ENCODE measurements at places on chromosomes 3 and 15.

DNA sequence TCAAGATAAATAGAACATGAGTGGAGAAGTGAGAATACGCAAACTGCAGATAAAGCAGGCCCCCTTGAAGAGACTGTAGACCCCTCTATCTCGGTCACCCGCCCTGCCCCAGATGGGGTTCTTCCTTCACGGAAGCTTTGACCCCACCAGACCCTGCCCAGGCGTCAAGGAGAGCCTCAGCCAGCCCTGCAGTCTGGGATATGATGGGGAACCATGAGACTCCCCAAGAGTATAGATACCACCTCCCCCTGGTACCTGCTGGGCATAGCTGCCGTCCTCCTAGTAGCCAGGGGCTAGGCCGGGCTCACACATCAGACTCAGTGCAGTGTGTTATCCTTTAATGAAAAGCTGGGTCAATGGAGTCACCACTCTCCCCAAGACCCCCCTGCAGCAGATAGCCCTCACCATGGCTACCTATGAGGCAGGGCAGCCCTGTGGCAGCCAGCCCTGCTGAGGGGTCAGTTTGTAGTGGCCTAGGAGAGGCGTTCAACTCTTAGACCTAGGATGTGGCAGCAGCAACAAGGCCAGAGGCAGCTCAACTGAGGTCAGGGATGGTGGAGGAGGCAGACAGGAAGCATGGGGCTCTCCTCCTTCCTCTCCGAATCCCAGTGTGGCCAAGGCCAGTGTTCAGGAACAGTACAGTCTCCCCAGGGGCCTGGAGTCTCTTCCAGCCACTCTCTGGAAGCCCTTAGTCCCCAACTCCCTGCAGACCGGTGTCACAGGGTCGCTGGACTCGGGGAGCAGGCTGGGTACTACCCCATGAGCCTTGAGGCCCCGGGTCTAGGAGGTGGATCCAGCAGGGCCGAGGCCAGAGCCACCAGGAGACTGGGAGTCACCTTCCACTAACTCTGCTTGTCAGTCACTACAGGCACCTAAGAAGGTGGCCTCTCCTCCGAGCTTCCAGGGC lies 26.1 kb downstream of the PLXNB1 start:
- no peak for DNase-seq

GRCh38 chr15:39345176-39345575 lies 235.7 kb upstream of the THBS1 start:
- DNase-seq: no peak

DNA sequence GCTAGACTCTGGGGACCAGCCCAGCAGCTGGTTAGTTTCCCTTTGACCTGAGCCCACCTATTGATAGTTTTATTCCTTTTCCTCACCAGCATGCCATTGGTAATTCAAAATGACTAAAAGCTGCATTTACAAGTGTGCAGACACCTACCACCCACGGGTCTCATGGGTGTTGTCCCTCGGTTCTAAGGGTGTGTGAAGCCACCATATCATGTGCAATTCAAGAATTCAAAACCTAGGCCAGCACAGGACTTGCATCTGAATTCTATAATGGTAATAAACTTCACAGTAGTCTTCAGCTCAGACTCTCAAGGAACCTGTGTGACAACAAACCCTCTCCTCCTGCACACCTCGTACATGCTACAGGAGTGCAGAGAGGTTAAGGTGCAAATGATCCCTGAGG lies 55.3 kb downstream of the NTRK3 start:
- DNase-seq: no peak

DNA sequence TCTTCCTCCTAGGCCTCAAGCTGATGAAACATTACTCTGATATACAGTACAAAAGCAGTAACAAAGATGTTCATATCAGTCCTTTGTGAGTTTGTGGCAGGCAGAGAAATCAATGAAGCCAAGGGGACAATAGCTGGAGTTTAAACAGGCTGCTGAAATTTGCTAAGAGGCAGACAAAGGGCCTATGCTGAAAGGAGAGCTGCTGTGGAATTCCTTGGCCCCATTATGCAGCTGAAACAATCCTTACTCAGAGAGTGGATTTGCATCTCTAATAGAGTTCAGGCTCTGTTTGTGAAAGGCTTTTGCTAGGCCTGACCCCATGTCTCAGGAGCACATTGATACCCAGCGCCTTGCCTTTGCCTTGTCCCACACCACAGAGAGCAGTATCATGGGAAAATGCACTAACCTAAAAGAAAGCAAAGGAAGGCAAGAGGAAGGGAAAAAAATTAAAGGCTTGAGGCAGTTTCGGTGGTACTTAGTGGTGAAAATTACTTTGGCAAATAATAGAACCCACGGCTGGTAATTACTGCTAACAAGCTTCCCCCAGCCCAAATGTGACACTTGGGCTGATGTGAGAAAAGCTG lies 195.0 kb upstream of the EPHA3 start:
- DNase-seq: no peak

- DNase-seq: no peak
These were observed 5.5 kb downstream of the TMEM266 start for GRCh38 chr15:76065245-76065644.

DNA sequence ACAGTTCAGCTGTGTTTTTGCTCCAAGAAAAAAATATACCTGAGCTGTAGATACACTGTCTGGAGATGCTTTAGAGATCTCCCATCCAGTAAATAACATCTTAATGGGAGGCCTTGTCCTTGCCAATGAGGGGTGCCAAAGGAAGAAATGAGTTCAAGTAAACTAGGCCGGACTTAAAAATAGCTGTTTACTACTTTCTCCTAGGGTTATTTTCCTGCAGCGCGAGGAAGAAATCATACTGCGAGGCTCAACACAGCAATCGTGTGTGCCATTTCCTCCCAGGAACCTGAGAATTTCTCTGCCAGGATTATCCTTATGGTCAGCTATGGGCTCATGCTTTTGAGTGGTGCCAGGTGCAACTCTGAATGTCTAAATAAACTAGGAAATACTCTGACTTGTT lies 71.9 kb downstream of the CMTM8 start:
- no peak for DNase-seq

DNA sequence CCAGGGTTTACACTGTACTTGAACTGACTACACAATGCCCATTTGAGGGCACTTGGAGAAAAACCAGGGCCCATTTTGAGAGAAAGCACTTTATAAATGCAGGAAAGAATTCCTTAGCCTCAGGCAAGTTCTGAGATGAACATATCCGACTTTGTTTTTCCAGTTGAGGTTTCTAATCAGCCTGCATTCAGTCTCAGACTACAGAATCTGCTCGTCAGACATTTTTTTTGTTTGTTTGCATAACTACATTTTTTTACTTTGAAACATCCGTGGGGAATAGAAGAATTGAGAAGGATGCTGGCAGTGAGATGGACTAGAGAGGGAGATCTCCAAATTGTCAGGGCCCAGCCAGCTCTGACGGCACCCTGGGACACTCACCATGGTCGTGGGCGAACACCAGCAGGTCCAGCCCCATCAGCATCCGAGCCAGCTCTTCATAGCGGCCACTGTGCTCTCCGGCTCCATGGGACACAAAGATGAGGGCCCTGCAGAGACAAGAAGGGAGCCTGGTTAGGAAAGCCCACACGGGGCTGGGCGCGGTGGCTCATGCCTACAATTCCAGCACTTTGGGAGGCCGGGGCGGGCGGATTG lies 40.8 kb downstream of the MGLL start:
- DNase-seq: no peak

- no peak for DNase-seq
These were observed 12.6 kb upstream of the BAHD1 start for GRCh38 chr15:40428185-40428584.

Data from SIG-M5 (cell line).